ENCODE measurements at places on chromosomes 6 and 20. TPM values are rescaled to one million over a fixed set of nuclear protein-coding genes. Genes with fewer than 3 reads are reported as not detected.
A peak's percentile ranks its signal among the peaks of the same experiment; 100 is the strongest.

Gene POU5F1
- 2,735 TPM for total RNA-seq

Gene NR2E1
- total RNA-seq = not detected

Gene TAAR5
- not detected for total RNA-seq

Gene SIRPB1
- 0.11 TPM for total RNA-seq

Gene ERGIC3
- total RNA-seq = 181 TPM

Gene CGA
- total RNA-seq = not detected

Gene MCCD1
- total RNA-seq = not detected

Gene C6orf132
- 38.1 TPM for total RNA-seq

Gene PXMP4
- total RNA-seq = 6.0 TPM

Gene RFX6
- 0.11 TPM for total RNA-seq

Gene DYNLT2
- 1.5 TPM for total RNA-seq

Gene HRH3
- total RNA-seq = 2.9 TPM

Gene SAMD3
- 1.2 TPM for total RNA-seq

Gene PAX1
- total RNA-seq = not detected

DNA sequence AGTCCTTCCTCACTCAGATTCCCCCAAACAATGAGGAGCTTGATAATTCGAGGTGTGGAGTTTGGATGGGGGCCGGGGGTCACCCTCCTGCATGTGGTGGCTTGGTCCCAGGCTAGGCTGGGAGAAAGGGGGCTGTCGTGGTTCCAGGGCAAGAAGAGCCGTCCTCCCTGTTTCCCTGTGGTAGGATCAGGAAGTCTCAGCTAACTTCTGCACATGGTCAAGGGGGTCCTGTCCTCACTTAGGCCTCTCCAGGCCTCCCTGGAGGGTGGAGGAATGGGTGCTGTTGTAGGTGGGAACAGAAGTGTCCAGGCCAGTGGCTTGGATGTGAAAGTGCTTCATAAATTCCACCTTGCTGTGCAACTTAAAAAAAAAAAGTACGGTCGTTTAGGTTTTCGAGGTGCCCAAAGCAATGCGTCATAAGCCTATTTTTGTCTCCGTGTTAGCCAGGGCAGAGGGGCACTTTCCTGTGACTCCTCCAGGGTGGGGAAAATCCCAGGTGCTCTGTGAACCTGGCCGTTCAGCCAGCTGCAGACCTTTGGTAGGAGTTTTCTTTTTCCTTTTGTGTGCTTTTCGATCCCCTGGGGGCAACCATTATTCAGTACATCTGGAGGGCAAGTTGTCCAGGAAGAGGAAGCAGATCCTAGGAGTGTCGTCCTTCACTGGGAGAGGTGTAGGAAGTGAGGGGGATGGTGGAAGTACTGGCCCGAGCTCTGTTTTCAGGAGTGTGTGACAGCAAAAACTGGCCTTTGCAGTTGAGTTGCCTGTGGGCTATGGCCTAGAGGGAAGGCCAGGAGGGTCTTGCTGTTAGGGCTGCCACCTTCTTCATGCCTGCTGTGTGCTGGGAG is 9.6 kb downstream of the IGF2R start:
- H3K36me3 ChIP-seq = no peaks in the 10 kb centered on the region
- H3K27ac ChIP-seq = peak overlapping the region; percentile 74
- H3K4me1 ChIP-seq = peaks cover 78% of the 10 kb centered on the region
- H3K4me3 ChIP-seq = peak overlapping the region; percentile 32
- DNase-seq = no peak
- no peaks in the 10 kb centered on the region for H3K27me3 ChIP-seq

DNA sequence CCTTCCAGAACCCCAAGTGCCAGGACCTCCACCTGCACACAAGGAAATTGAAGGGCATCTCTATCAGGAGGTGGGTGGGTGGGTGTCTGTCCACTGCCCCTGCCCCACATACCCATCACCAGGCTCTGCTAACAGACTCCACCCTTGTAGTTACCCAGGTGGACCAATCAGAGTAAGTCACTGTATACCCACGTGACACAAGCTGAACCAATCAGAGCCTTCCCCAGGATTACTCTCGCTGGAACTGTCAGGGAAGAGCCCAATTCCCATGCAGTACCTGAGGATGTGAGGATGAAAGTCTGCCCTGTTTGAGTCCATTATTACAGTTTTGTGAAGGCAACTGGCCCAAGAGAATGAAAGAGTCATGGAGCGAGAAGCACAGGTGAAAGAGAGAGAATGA is 4.2 kb downstream of the OCSTAMP start:
- no peaks in the 10 kb centered on the region for H3K27me3 ChIP-seq
- DNase-seq = no peak
- H3K36me3 ChIP-seq = no peaks in the 10 kb centered on the region
- H3K4me1 ChIP-seq = peaks cover 8% of the 10 kb centered on the region
- H3K4me3 ChIP-seq = no peak overlapping the region

GRCh38 chr20:12961725-12962124 is 47.0 kb upstream of the SPTLC3 start:
- no peak for DNase-seq
- H3K27ac ChIP-seq = no peak overlapping the region
- H3K4me1 ChIP-seq = peaks cover 15% of the 10 kb centered on the region
- H3K36me3 ChIP-seq = no peaks in the 10 kb centered on the region
- H3K4me3 ChIP-seq = no peak overlapping the region

DNA sequence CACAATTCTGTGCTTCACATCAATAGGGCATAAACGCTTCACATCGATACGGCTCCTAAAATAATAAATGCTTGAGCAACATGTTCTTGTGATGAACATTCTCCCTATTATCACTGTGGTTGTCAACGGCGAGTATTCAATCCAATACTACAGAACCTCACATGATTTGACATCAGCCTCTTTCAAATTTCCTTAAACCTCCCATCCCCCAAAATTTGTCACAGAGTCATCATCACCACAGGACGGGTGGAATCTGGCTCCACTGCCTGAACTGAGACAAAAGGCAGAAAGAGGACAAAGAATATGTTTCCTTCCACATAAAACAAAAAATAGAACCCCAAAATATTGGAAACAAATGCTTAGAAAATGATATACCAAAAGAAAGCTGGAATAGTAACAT is 7.3 kb downstream of the THEMIS start:
- no peak overlapping the region for H3K4me3 ChIP-seq
- no peaks in the 10 kb centered on the region for H3K36me3 ChIP-seq
- no peaks in the 10 kb centered on the region for H3K27me3 ChIP-seq
- DNase-seq = no peak
- no peak overlapping the region for H3K27ac ChIP-seq

GRCh38 chr6:161676586-161676985 is 402.7 kb upstream of the AGPAT4 start:
- no peaks in the 10 kb centered on the region for H3K36me3 ChIP-seq
- no peaks in the 10 kb centered on the region for H3K27me3 ChIP-seq
- H3K27ac ChIP-seq = no peak overlapping the region
- no peak for DNase-seq

- peak overlapping the region; percentile 63 for H3K27ac ChIP-seq
- peak overlapping the region; percentile 93 for H3K4me3 ChIP-seq
- no peaks in the 10 kb centered on the region for H3K36me3 ChIP-seq
- peak; percentile 57 for DNase-seq
- H3K27me3 ChIP-seq = peaks cover 8% of the 10 kb centered on the region
Measured at GRCh38 chr6:169723200-169723909, 945 bp downstream of the PHF10 start.

DNA sequence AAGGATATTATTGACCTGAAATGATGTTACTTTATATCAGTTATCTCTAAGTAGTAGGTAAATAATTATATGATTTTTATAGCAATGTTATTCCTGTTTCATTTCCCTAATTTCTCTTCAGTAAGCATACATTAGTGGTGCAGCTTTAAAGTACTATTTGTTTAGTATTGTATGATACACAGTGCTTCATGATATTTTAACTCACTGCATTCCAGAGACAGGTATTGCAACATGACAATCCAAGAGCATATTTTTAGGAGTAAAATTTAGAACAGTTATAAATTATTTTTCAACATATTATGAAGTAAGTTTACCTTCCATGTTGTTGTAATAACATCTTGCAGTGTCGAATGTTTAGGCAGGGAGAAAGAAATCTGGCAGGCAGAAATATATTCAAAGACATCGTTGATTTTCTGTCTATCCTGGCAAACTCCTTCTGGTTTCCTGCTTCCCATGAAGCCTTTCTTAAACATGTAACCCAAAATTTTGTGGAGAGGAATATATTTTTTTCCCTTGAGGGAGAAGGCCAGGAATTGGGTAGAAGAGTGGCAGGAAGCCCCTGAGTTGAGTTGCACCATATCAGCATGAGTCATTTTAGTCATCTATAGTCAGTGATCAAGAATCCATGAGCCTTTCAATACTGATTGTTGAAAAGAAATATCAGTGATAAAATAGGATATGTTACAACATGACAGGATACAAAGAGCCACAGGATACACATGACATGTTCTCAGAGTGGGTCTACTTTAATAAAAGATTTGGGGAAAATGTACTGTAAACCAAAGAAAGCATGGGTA is 29.0 kb upstream of the PTCHD4 start:
- no peak overlapping the region for H3K27ac ChIP-seq
- DNase-seq = no peak
- no peak overlapping the region for H3K4me3 ChIP-seq

GRCh38 chr20:24814556-24815195 is 134.4 kb upstream of the CST7 start:
- no peaks in the 10 kb centered on the region for H3K36me3 ChIP-seq
- no peak overlapping the region for H3K27ac ChIP-seq
- no peaks in the 10 kb centered on the region for H3K27me3 ChIP-seq
- no peak overlapping the region for H3K4me3 ChIP-seq
- no peak for DNase-seq
- H3K4me1 ChIP-seq = no peaks in the 10 kb centered on the region

GRCh38 chr6:18457065-18457737 is 70.1 kb downstream of the RNF144B start:
- H3K36me3 ChIP-seq = peaks cover 11% of the 10 kb centered on the region
- H3K4me1 ChIP-seq = peaks cover 4% of the 10 kb centered on the region
- DNase-seq = no peak
- H3K4me3 ChIP-seq = no peak overlapping the region
- H3K27me3 ChIP-seq = no peaks in the 10 kb centered on the region

GRCh38 chr20:6767536-6768227 is at the start of gene BMP2:
TSS of gene BMP2 (plus strand) at chr20:6767686. CDS start at chr20:6770127, 2,441 bp downstream.
- H3K27me3 ChIP-seq = peaks cover 51% of the 10 kb centered on the region
- H3K27ac ChIP-seq = no peak within 1 kb of the TSS
- peak; percentile 53 for DNase-seq
- peaks cover 49% of the 10 kb centered on the region for H3K4me1 ChIP-seq
- H3K36me3 ChIP-seq = no peaks in the 10 kb centered on the region
- H3K4me3 ChIP-seq = peak within 1 kb of the TSS; percentile 75

- H3K27ac ChIP-seq = no peak overlapping the region
- peaks cover 100% of the 10 kb centered on the region for H3K27me3 ChIP-seq
- DNase-seq = peak; percentile 65
- H3K4me1 ChIP-seq = peaks cover 25% of the 10 kb centered on the region
Measured at GRCh38 chr6:84773431-84774156, 9.2 kb upstream of the TBX18 start.

GRCh38 chr6:169556758-169557548 is 144.9 kb downstream of the WDR27 start:
- peaks cover 12% of the 10 kb centered on the region for H3K4me1 ChIP-seq
- no peak overlapping the region for H3K4me3 ChIP-seq
- H3K27me3 ChIP-seq = no peaks in the 10 kb centered on the region
- H3K36me3 ChIP-seq = peaks cover 15% of the 10 kb centered on the region

DNA sequence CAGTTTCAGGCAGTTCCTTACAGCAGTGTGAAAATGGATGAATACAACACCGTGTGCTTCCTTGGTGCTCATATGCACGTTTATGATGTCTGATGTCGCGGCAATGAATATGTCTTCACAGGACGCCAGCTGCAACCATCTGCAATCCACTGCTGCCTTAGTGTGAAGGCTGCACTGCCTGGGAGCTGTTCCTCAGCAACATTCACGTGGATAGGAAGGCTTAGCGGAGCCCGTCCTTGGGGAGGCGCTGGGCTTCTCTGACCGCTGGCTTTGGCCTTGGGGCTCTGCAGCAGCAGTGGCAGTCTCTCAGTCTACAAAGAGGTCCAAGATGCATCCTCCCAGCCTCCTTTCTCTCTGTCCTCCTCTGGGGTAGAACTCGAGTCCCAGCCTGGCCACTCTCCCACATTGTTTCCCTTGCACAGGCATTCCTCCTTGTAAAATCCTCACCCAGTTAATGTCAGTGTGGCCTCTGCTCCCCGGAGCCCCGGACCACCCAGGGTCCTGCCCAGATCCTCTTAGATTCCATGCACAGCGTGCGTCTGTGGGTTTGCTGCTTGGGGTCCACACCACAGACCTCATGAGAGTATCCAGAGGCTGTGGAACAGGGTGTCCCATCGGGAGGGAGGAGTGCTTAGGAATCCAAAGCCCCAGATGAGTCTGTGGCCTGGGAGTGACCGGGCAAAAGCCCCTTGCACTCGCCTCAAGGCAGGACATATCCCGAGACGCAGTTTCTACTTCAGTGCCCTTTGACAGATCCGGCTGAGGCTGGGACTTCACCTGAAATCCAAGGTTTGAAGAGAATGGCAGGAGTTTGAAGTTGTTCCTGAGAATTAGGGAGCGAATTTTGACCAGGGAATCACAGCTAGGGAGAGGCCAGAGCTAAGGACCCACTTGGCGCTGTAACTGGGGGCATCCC is 181.3 kb downstream of the THBS2 start:
- H3K27me3 ChIP-seq = no peaks in the 10 kb centered on the region
- H3K27ac ChIP-seq = no peak overlapping the region
- H3K4me3 ChIP-seq = no peak overlapping the region
- no peaks in the 10 kb centered on the region for H3K4me1 ChIP-seq

- H3K4me3 ChIP-seq = no peak overlapping the region
- no peak overlapping the region for H3K27ac ChIP-seq
- no peak for DNase-seq
- no peaks in the 10 kb centered on the region for H3K4me1 ChIP-seq
- no peaks in the 10 kb centered on the region for H3K27me3 ChIP-seq
Measured at GRCh38 chr6:154792761-154793160, 59.5 kb downstream of the SCAF8 start.

DNA sequence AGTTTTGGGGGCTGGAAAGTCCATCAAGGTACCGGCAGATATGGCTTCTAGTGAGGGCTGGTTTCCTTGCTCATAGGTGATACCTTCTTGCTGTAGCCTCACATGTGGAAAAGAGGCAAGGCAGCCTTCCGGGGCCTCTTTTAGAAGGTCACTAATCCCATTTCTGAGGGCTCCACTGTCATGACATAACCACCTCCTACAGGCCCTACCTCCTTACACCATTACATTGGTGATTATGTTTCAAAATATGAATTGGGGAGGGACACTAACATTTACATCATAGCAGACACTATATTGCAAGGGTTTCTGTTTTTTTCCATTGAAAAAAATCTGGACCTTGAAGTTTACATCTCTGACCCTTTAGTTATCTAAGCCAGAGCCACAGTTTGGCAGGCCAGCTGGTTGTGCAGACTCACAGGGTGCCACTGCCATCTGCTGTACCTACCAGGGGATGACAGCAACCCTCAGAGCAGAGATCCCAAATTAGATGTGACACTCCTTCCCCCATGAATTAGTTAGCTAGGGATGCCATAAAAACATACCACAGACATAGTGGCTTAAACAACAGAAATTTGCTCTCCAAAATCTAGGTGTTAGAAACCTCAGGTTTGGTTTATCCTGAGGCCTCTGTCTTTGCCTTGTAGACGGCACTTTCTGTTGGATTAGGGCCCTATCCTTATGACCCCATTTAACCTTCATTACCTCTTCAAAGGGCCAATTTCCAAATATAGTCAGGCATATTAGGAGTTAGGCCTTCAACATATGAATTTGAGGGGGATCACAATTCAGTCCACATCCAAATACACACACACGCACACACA is 166.4 kb upstream of the RNF217 start:
- peak; percentile 53 for DNase-seq
- no peak overlapping the region for H3K4me3 ChIP-seq
- H3K36me3 ChIP-seq = no peaks in the 10 kb centered on the region
- no peaks in the 10 kb centered on the region for H3K27me3 ChIP-seq
- peaks cover 12% of the 10 kb centered on the region for H3K4me1 ChIP-seq

GRCh38 chr20:1509237-1509636 is 18.0 kb upstream of the SIRPB2 start:
- no peak overlapping the region for H3K4me3 ChIP-seq
- H3K27ac ChIP-seq = no peak overlapping the region
- H3K36me3 ChIP-seq = no peaks in the 10 kb centered on the region
- peaks cover 28% of the 10 kb centered on the region for H3K27me3 ChIP-seq
